ENCODE measurements at places on chromosomes 16 and 17.

GRCh38 chr16:49127103-49127502, 154.5 kb downstream of the CBLN1 start:
- no peak for ATAC-seq

DNA sequence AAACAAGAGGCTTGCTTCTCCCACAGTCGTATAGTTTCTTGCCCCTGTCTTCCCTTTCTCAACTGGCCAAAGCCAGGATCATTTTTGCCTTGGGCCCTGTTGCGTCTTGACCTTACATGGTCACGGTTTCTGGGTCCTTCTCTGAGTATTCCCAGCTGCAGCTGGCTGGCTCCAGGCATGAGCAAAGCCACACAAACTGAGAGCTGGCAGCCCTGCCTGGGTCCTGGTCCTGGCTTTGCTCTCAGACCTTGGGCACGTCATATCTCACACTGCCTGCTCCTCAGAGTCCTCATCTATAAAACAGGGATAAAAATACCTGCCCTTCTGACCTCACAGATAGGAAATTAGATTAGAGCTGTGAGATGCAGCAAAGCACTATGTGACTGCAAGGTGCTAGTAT, 277.6 kb downstream of the CBLN1 start:
- no peak for ATAC-seq

- ATAC-seq, result peak; percentile 52
Observed at GRCh38 chr16:85321509-85322271, 209.4 kb upstream of the CIBAR2 start.

- ATAC-seq, result no peak
Observed at GRCh38 chr17:17060001-17060922, 18.0 kb downstream of the MPRIP start.

DNA sequence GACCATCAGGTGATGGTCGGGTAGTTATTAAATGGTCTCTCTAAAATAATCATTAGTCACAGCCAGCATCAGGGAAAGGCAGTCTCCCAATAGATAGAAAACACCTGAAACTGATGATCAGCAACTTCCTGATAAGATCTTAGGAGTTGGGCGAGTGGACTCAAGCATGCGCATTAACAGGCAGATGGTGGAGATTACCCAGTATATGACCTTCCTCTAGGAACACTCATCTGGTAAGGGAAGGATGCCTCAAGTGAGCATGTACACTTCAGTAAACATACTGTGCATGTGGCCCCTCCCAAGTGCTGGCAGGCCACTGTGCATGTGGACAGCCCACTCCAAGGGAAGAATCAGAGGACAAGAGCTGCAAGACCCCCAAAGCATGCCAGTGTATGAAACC, 105.9 kb downstream of the ABCC12 start:
- no peak for ATAC-seq

GRCh38 chr16:85019659-85020245, 7.8 kb upstream of the KIAA0513 start:
- ATAC-seq, result no peak

DNA sequence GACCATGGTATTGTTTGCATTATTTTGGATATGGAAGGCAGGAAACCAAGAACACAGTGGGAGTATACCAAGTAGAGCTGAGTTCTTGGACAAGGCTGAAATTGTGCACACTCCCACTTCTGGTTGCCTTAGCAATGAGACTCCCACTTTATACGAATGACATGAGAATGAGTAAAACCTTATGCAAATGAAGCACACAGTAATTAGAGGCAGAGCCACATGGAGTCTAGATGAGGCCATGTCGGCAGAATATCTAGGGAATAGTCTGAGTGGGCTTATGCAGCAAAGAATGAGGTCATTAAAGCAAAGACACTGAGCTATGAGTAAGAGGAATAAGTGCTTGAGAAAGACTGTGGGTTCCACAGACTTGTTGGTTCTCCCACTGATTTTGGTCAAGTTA, 178.7 kb downstream of the GRIN2A start:
- ATAC-seq, result peak; percentile 93

GRCh38 chr17:27954548-27955495, 61.7 kb upstream of the LYRM9 start:
- no peak for ATAC-seq

GRCh38 chr17:17096438-17097178, 54.4 kb downstream of the MPRIP start:
- ATAC-seq, result no peak

DNA sequence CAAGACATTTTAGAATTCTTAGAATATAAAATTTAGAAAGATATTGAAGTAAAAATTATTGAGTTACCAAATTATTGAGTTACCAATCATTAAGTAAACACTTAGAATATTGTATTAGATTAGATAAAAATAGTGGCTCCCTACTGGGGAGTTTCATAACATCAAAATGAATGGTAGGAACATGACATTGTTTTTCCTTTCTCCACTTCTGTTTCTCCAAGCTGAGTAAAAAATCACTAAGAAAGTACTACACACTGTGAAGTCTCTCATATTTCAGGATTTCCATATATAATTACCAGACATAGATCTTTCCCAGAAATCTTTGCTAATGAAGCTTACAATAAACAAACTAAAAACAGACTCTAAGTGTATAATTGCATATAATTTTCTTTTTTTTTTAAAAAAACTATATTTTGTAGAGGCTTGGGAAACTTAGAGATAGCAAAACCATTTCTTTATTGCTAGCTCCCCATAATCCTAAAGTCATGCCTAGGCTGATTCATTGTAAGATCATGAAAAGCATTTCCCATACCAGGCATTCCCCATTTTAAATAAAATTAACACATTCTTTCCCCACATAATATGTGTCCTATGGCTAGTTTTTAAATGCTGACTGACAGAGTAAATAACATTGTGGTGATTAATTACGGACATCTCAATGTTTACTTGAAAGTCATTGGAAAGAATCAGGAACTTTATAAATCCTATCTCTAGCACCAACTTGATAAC, 1408.7 kb upstream of the GOT2 start:
- no peak for ATAC-seq

DNA sequence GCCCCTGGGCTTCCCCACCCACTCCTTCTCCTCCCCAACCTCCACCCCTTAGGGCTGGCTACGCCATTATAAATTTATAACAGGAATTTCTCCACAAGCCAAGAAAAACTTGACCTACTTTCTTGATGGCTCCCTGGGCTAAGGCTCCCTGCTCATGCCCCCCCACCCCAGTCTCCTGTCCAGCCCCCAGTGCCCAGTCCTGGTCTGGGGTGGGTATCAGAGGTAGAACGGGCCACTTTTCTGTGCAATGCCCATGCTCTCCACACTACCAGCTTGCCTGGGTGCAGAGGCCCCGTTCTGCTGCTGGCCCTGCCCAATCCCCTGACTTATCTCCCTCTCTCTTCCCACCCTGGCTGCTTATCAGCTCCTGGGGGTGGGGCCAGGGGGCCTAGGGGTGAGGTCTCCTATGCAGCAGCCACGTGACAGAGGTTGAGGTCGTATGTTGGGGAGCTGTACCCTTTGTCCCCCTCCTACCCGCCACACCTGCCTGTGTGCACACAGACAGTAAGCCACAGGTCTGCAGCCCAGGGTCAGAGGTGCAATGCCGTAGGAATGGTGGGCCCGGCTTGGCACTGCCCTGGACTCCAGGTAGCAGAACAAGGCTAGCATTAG, 10.1 kb downstream of the THRA start:
- no peak for ATAC-seq

DNA sequence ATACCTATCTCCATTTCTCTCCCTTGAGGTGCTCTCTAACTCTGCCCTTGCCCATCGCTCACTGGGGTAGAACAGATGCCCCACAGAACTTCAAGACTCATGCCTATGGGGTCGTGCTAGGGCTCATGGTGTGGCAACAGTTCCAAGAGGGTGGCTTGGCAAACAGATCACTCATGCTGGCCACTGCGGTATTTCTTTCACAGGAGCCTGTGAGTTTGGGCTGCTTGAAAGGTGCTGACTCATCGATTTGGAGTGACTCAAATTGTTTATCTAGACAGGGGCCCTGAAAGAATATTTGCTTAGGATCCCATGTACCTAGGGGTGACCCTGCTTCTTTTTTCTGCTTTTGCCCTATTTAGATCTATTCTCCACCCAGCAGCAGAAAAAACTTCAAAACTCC, 69.9 kb downstream of the IRX5 start:
- ATAC-seq, result no peak

- no peak for ATAC-seq
Observed at GRCh38 chr16:17331991-17332390, 138.8 kb downstream of the XYLT1 start.

DNA sequence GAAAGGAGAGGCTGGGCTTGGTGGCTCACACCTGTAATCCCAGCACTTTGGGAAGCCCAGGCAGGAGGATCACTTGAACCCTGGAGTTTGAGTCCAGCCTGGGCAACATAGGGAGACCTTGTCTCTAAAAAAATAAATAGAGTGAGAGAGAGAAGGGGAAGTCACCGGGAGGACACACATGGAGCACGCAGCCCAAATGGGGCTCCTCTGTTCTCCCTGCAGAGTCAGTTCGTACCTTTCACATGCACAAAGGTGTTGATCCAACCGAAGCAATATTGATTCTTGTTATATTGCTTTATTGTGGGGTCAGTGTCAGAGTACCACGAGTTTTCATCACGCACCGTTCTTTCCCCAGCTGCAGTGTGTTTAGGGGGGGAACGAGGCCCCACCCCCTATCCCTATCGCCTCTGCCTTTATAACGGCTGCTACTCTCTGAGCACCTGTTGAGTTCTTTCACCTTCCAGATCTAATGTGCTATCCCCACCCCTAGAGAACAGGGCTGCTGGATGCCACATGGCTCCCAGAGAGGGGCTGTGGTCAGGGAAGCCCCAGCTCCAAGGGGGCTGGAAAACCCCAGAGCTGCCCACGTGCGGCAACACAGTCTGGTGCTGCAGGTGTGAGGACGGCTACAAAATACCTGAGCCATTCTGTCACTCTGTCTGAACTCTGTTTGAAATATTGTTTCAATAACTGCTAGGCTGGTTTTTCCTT, 1.0 kb upstream of the TMEM235 start:
- ATAC-seq, result no peak

- no peak for ATAC-seq
Observed at GRCh38 chr17:38454532-38454931, 26.3 kb downstream of the ARHGAP23 start.

GRCh38 chr17:68606451-68607307, 5.5 kb upstream of the FAM20A start:
- no peak for ATAC-seq

DNA sequence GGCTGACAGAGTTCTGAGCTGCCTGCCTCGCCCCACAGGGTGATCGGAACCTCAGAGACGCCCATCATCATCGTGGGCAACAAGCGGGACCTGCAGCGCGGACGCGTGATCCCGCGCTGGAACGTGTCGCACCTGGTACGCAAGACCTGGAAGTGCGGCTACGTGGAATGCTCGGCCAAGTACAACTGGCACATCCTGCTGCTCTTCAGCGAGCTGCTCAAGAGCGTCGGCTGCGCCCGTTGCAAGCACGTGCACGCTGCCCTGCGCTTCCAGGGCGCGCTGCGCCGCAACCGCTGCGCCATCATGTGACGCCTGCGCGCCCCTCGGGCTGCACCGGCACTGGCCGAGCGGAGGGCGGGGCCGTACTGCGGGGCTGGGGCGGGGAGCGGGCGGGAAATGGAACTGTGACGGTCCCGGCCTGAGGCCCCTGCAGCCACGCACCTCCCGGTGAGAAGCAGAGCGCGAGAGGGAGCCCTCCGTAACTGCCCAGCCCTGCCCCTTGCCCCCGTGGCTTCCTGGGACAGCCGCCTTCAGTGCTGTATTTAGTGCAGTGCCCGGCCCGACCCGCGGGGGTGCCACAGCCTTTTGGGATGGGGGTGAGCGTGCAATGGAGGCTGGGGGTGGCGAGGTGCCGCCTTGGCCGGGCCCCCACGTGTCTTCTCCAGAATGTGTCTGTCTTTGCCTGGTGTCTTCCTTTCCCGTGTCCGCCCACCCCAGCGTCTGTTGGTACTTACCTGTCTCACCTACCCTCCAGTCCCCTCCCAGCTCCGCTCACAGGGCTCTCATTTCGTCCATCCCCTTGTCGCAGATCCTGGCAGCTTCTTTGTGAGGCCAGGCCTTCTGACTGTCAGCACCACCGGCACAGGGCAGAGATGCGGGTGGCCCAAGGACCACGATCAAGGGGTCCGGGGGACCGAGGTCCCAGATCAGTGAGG, 9.8 kb downstream of the RASL10B start:
- ATAC-seq, result peak; percentile 86

DNA sequence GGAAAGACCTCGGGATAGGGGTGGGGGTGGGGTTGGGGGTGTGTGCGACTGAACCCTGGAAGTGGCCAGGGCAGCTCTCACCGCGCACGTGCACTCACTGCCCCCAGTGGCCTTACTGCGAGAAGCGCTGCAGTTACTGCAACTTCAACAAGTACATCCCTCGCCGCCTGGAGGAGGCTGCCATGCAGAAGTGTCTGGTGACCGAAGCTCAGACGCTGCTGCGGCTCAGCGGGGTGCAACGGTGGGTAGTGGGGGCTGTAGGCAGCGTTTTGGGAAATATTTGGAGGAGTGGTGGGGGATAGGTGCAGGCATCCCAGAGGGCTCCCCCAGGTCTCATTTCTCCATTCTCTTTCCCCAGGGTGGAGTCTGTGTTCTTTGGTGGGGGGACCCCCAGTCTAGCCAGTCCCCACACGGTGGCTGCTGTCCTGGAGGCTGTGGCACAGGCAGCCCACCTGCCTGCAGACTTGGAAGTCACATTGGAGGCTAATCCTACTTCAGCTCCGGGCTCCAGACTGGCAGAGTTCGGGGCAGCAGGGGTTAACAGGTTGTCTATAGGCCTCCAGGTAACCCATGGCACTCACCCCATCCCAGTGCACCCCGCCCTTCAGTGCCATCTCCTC, 972 bp downstream of the RSAD1 start:
- ATAC-seq, result peak; percentile 31

All from motor neuron (in vitro differentiated cells).